ENCODE measurements at places on chromosomes 12 and 14.

GRCh38 chr12:31803306-31804184 is 74.7 kb upstream of the AMN1 start:
- no peak for DNase-seq

DNA sequence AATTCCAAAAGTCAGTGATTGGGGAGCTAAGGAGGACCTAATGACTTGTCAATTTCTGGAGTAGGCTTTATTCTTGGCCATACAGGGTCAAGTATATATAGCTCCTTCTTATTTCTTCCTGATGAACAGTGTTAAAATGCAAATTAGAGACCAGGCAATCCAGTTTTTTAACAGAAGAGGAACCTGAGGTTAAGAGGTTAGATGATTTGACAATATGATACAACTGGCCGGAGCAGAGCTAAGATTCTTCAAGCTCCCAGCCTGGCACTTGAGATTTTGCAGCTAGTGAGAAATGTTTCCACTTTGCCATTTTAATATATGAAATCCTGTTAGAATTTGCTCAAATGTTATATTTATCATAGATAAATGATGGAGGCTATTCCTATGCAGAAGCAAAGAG is 204.0 kb downstream of the SSPN start:
- no peak for DNase-seq

DNA sequence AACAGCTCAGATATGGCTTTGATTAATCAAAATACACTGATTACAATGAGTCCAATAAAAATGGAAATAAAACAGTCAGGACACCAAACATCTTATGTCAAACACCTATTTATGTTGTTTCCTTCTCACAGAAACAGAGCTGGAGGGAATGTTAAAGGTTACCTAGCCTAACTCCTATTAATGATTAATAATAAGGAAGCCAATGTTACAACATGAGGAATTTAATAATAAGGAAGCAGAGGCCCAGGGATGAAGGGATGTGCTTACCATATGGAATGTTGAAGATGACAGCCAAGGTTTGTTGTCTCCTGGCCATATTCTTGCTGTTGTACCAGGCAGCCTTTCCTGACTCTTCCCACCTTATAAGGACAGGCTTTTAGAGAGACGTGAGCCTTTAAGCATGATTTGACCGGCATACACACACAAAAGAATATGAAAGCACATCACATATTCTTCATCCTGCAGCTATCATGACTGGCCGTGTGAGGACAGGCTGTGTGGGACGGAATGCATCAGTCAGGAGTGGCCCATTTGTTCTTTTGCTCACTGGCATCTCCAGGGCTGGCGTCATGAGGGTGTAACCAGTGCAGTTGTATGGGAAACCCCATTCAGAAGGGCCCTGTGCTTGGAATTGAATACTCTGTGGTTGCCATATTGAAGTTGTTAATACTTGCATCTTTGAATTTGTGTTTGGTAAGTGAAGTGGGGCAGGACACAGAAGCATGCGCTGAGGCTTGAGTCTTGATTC is 3.1 kb upstream of the GPRC5D start:
- DNase-seq, result no peak

DNA sequence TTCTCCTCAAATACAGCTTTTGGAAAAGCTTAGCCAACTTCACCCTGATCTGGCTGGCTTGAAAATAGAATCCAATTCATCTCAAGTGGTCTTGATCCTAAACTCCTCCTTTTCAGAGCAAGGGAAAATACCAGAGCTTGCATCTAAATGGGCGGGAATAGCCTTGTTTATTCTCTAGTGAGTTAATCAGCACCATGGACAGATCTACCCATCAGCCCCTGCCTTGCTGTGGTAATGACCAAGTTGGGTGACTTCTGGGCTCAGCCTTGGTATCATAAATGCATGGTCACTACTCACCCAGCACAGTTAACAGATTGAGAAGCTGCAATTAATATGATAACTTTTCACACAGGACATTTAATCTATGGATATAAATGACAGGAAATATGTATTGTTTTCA is 196.6 kb downstream of the GLT1D1 start:
- no peak for DNase-seq

DNA sequence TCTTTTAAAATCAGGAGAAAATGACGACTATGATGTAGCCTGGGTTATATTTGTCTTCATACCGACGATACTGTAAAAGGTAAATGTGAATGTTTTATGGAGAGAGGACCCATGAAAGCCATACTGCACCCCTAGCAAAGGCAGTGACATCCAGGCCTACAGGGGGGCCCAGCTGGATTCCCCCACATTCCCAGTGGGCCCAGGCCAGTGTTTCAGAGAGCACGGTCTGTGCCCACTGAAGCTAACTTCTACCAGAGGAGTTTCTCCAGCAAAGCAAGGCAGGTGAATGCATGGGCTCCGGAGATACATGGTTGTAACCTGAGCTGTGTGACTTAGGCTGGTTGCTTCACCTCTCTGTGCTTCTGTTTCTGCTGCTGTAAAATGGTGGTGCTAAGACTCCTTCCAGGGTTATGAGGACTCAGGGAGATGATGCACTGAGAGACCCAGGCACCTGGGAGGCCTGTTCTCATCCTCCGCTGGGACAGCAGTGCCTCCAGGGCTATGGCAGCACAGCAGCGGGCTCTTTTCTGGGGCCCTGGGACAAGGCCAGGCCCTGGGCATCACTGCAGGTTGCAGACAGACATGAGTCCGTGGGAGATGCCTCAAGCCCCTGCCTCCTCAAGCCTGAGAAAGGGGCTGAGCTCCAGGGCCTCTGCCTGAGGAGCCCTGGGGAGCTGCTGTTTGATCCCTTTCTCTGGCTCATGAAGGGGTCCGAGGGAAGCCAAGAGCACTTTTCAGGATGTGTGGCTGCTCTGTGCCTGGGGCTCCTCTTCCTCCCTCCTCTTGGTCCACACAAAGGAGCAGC is 73.7 kb downstream of the SERPINA3 start:
- DNase-seq, result no peak

GRCh38 chr12:106205208-106206069 is 42.4 kb downstream of the CKAP4 start:
- DNase-seq, result no peak

DNA sequence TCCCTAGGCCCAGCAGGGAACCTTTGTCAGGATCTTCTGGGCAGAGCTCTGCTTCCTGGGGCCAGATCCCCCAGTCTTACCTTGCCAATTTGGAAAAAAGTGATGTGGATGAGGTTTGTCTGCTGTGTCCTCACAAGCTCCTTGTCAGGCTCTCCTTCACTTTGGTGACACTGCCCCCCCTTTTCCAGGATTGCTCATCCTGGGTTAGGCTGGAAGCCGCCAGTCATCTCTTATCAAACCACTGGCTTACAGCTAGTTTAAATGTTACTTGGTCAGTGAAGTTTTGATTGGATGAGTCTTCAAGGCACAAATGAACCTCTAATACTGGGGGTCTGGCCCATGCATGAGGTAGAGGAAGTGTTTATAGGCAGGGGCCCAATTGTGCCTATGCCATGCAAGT is 15.3 kb downstream of the NYNRIN start:
- DNase-seq, result no peak

GRCh38 chr12:75525263-75525662 is 13.9 kb upstream of the KRR1 start:
- DNase-seq, result no peak

- no peak for DNase-seq
These were observed 100.4 kb downstream of the TTC6 start for GRCh38 chr14:37695866-37696265.

GRCh38 chr14:97945631-97946030 is 1148.4 kb downstream of the VRK1 start:
- no peak for DNase-seq

- no peak for DNase-seq
These were observed 23.9 kb downstream of the PRICKLE1 start for GRCh38 chr12:42565633-42566032.

GRCh38 chr12:57226588-57227314 is 2.8 kb upstream of the SHMT2 start:
- DNase-seq, result no peak

DNA sequence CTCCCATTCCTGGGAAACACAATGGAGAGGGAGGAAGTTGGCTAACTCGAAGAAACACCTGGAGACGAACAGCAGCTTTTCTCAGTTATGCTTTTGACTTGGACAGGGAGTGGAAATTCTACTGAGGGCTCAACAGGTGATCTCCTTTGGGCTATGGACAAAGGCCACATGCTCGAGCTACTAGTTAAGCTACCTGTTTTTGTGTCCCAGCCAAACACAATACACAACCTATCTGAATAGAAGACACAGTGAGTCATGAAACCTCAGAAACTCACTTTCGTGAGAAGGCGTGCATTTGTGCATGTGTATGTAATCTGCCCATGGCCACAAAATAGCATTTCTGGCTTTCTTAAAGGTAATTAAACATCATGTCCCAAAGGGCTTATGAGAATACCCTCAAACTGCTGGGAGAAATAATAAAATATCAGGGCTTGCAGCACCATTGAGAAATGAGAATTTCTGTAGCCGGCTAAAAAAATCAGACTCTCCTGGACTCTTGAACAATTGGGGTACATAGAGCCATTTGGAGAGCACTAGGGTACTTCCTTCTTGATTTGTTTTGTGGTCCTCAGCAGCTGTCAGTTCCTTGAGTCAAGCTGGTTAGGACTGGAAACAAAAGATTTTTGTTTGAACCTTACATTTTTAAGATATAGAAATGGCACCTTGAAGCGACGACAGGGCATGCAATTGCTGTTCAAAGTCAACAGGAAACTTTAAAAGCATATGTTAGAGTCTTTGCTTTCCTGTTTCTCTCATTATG is 85.5 kb upstream of the PTHLH start:
- DNase-seq, result no peak

- DNase-seq, result no peak
These were observed 41.1 kb downstream of the ERG28 start for GRCh38 chr14:75619548-75619947.
